ENCODE measurements at places on chromosomes 6 and 20.

DNA sequence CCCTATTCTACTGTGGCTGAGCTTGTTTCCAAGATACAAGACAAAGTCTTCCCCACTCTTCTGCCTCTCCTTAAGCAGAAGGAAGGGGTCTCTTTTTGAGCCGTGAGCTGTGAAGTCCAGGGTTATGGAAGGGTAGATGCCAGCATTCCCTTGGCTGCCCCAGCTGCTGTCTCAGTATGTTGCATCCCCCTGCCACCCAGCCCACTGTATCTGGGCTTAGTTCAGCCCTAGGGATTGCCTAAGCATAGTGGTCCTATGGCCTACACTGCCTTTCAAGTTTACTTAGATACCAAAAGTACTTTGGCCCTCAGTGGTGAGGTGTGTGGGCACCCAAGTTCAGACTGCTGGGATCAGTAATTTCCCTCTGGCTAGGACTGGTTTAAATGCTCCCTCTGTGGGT is 421.9 kb upstream of the KHDRBS2 start:
- no peak for DNase-seq

GRCh38 chr6:6332811-6333244 is 12.4 kb upstream of the F13A1 start:
- DNase-seq = no peak

DNA sequence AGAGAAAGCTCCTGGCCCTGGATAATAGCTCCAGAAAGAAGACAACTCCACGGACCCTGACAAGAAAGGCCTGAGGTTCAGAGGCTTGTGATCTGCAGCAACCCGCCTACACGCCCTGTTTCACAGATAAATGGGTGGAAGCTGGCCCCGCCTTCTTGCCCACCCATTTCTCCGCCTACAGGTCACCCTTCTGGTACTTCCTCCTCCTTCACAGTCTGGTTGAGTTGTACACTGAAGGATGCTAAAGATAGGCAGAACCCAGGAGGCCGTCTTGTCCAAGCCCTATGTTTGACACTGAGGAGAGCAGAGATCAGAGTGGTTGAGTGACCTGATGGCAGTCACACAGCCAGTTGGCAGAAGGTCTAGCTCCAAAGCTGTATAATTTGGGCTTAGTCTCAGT is 34.2 kb upstream of the MDGA1 start:
- DNase-seq = peak; percentile 62

GRCh38 chr6:34982424-34982852 is 93.4 kb downstream of the ANKS1A start:
- DNase-seq = no peak

- no peak for DNase-seq
Measured at GRCh38 chr20:750801-751200, 17.5 kb downstream of the SLC52A3 start.

GRCh38 chr6:121593011-121593641 is 157.7 kb downstream of the GJA1 start:
- no peak for DNase-seq

DNA sequence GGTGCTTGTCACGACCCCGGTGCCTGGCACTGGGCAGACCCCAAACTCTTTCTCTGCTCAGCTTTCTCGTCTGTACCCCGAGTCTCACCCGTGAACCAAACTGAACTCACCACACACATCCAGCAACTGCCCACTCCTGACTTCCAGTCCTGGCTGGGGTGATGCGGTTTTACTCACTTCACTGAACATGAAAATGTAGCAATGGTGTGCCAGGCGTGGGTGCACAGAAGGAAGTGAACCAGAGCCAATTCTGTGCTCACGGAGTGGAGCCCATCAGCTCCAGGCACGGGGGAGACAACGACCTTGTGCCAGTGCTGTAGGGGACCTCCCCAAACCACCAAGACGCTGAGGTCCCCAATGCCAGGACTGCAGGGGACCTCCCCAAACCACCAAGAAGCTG is 78.7 kb upstream of the AFDN start:
- DNase-seq = no peak

- no peak for DNase-seq
Measured at GRCh38 chr20:57659517-57660180, 39.4 kb upstream of the ZBP1 start.

GRCh38 chr20:58467572-58468527 is 47.3 kb downstream of the APCDD1L start:
- DNase-seq = no peak

- no peak for DNase-seq
Measured at GRCh38 chr6:137246164-137246563, 27.0 kb upstream of the IFNGR1 start.

GRCh38 chr6:133906050-133906449 is 17.1 kb downstream of the TCF21 start:
- no peak for DNase-seq

GRCh38 chr20:26276554-26277210 is 580.0 kb upstream of the ZNF337 start:
- no peak for DNase-seq

DNA sequence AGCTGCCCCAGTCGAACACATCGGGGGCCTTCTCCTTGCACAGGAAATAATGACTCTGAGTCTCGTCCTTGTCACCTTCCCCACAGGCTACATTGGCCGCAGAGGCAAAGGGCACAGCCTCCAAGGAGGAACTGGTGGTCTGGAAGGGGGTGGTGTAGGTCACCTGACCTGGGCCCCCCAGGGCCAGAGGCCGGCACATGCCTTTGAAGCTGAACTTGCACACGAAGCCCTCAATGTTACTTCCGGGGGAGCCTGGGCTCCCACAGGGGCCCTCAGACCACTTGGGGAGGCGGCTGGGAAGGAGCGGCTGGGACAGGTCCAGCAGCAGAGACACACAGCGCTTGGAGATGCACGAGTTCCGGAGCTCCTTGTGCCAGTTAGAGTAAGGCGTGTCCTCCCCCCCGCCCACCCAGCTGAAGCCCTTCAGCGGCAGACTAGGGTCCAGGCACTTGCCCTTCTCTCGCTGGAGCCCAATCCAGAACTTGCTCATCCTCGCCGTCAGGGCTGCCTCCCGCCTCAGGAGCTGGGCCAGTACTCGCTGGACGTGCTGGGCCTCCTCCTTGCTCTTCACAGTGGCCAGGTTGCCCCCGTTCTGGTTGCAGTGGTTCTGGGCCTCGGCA is 578 bp downstream of the CD93 start:
- no peak for DNase-seq

- no peak for DNase-seq
Measured at GRCh38 chr20:24776755-24777271, 172.3 kb upstream of the CST7 start.

GRCh38 chr20:25030007-25030648 is 27.8 kb downstream of the ACSS1 start:
- DNase-seq = no peak

DNA sequence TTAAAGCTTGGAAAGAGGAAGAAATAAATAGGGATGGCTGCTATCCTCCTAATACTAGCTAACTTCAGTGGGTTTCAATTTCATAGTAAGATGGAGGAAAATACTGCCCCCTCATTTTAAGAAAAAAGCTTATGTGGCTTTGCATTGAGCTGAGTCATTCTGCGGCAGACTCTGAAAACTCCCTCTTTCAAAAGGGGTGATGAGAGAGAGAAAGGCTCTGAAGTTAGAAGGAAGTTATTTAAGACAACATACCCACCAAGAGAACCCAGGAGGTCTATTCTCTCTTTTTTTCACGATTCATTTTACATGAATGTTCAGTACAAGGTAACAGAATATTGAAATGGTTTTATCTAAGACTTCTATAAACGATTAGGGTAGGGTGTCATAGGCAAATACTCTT is 4.5 kb downstream of the PRDM13 start:
- no peak for DNase-seq

DNA sequence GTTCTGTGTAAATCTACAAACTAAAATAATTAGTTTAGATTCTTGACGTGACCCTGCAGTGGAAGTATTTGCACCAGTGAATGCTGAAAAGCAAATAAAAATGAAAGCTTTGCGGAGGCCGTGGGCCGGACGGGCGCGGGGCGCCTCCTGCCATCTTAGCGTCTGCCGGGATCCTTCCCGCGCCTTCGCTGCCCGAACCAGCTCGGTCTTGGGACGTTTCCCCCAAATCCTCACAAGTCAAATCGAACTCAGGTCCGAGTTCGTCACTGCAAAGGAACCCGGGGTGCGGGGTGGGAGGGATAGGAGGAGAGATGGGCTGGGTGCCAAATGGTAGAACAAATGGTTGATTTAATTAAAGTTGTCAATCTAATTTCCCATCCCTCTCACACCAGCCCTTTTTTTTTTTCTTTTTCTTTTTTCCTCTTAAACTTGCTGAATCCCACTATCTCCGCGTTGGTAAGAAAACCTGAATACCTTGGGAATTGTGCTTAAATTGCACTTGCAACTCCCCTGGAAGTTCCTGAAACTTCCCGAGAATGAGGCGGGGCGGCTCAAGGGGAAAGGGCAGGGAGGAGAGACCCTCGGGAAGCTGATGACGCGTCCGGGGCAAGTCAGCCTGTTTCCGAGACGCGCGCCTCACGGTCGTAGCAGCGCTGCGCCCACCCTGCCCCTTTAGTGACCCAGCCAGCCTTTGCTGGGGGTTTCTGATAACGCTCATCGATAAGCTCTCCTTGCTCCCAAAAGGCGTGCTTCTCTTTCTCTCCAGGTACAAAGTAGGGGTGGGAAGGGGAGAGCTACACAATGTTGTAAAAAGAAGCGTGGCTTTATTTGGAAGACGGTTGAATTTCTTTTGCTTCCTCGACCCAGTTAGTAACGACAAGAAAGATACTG is 1.8 kb downstream of the GJA1 start:
- DNase-seq = peak; percentile 1

- no peak for DNase-seq
Measured at GRCh38 chr6:111041917-111042316, 45.4 kb upstream of the SLC16A10 start.

- no peak for DNase-seq
Measured at GRCh38 chr6:56288347-56288746, 41.0 kb upstream of the COL21A1 start.

- DNase-seq = no peak
Measured at GRCh38 chr6:75155631-75156030, 50.2 kb downstream of the COL12A1 start.

DNA sequence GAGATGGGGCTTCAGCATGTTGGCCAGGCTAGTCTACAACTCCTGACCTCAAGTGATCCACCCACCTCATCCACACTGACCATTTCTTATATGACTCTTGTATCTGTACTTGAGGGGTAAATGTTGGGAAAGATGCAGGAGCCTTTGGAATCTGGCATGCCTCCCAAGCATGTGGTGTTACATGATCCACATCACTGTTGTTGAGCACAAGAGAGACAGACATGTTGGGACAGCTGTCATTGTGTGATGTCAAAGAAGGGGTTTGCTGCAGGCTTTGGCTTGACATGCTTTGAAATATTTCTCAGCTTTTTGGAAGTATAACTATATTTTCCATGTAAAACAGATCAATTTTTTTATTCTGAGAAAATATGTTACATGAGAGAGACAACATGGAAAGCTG is 139.9 kb downstream of the MOXD1 start:
- no peak for DNase-seq

- DNase-seq = no peak
Measured at GRCh38 chr6:111605100-111605751, 452 bp downstream of the TRAF3IP2 start.

DNA sequence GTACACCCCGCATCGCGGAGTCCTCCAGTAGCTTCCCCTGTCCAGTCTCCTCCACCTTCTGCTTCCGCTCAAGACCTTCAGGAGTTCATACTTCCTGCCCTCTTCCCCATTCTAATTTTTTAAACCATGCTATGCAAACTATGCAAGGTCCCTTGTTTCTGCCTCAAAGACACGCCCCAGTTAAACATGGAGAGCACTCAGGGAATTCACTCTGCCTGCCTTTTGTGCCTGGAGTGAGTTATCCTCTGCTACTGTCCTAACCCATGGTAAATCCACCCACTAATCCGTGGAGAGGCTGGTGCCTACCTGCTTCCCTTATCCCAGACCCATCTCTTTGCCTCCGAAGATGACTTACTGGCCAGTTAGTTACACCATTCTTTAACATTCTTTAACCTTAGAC is 473.7 kb upstream of the JARID2 start:
- no peak for DNase-seq

DNA sequence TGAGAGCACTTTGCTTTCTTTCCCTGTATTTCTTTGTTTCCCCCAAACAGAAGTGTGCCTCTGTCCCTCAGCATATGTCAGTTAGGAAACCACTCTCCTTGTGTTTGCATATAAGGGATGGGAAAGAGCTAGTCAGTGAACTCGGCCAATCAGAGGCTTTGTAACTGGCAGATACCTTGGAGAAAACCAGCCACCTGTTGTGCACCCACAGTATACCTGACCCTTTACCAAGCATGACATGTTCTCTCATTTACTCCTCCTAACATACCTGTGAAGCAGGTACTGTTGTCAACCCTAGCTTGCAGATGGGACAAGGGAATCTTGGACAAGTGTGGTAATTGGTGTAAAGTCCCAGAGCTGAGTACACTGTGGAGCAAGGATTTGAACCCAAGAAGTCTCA is 96.1 kb upstream of the FAM8A1 start:
- DNase-seq = no peak

- DNase-seq = no peak
Measured at GRCh38 chr20:37702403-37703034, 8.7 kb downstream of the CTNNBL1 start.

- no peak for DNase-seq
Measured at GRCh38 chr20:57412347-57413029, 21.3 kb downstream of the RBM38 start.

DNA sequence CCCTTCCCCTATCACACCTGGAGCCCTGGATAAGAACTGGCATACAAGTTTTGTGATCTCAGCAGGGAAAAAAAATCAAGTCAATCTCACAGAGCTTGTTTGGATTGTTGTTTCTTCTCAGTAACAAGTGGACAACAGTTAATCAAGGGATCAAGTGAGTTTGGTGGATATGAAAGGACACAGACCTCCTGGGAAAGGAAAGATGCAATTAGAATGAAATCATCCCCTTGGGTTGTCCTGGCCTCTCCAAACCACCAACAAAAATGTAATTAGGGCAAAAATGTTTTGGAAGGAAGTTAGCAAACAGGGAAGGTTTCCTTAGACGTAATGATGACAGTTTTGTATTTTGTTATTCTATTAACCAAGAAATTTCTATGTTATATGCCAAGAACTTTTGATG is 99.1 kb upstream of the PRDM1 start:
- no peak for DNase-seq

DNA sequence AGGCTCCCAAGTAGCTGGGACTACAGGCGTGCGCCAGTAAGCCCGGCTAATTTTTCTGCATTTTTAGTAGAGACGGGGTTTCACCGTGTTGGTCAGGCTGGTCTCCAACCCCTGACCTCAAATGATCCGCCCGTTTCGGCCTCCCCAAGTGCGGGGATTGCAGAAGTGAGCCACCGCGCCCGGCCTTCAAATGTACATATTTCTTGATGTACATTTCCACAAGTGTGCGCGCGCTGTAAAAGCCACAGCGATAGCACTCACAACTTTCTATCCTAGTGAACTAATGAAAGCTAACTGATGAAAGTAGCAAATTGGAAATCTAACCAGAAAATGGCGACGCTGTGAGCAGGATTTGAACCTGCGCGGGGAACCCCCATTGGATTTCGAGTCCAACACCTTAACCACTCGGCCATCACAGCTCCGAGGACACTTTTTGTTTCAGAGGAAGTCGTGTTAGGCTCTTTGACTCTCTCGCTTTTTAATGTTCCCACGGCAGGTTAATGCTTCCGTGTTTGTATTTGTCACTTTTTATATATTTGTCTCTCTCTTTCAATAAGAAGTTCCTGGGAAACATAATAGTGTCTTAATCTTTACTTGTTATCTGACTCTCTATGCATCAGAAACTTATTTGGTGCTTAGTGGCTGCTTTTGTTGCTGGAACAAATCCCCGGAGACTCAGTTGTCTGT is 199.4 kb upstream of the ZNF184 start:
- no peak for DNase-seq

GRCh38 chr6:83536034-83536646 is 23.8 kb downstream of the PRSS35 start:
- DNase-seq = peak; percentile 17

- no peak for DNase-seq
Measured at GRCh38 chr20:38036366-38036765, 2.8 kb downstream of the RPRD1B start.
